ENCODE measurements at places on chromosomes 4 and X. TPM values are rescaled to one million over a fixed set of nuclear protein-coding genes. Genes with fewer than 3 reads are reported as not detected.

Gene PABPC5
- not detected for polyA plus RNA-seq

- no peak for DNase-seq
- no peak overlapping the region for H3K27ac ChIP-seq
- H3K27me3 ChIP-seq: no peaks in the 10 kb centered on the region
- H3K36me3 ChIP-seq: no peaks in the 10 kb centered on the region
- H3K4me1 ChIP-seq: peaks cover 12% of the 10 kb centered on the region
Measured at GRCh38 chrX:69237236-69237635, 72.0 kb upstream of the PJA1 start.

- no peak overlapping the region for H3K4me3 ChIP-seq
- no peaks in the 10 kb centered on the region for H3K27me3 ChIP-seq
- peak; percentile 94 for DNase-seq
- H3K27ac ChIP-seq: peak overlapping the region; percentile 77
- no peaks in the 10 kb centered on the region for H3K36me3 ChIP-seq
Measured at GRCh38 chr4:127856813-127857447, 23.8 kb upstream of the PLK4 start.

DNA sequence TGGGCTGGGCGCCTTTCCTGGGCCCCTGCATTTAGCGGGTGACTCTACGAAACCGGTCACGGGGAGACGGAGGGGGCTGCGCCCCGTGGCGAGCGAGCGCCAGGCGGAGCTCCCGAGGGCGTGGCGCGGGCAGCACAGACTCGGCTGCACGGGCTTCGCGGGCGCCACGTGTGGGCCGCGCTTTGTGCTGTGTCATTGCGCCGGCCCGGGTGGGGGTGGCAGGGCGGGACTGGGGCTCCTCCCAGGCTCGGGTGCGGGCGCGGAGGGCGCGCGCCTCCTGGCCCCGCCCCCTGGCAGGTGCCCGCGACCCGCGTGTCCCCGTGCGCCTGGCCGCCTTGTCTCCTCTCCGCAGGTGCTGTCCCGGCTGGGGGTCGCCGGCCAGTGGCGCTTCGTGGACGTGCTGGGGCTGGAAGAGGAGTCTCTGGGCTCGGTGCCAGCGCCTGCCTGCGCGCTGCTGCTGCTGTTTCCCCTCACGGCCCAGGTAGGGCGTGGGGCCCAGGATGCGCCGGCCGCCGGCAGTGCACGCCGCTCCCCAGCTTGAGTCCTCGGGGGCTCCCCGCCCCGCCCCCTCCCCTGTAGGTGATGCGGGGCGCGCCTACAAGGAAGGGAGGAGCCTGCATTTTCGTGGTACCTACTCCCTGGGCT, 651 bp downstream of the UCHL1 start:
- H3K4me1 ChIP-seq: no peaks in the 10 kb centered on the region
- peaks cover 33% of the 10 kb centered on the region for H3K27me3 ChIP-seq
- no peak for DNase-seq
- no peak overlapping the region for H3K27ac ChIP-seq
- H3K36me3 ChIP-seq: no peaks in the 10 kb centered on the region

DNA sequence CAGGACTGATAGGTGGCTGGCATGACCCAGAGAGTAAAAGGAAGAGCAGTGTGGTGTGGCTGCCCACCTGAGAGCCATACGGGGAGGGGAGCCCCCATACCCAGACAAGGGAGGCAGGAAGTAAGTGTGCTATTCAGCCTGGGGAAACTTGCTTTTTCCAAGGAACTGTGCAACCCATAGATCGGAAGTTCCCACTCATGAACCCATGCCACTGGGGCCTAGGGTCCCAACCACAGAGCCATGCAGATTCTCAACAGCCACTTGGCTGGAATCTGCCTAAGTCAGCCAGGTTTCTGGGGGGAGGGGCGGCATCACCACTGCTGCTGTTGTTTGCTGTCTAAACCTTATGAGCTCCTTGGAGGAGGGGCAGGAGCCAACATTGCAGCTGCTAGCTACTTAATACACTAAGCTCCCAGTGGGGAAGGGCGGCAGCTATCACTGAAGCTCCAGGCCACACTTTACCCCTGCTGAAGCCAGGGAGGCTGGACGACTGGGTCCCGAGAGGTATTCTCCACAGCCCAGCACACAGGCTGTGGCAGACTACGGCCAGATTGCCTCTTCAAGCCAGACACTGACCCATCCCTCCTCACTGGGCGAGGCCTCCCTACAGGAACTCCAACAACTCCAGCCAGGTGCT, 410.4 kb downstream of the INPP4B start:
- no peaks in the 10 kb centered on the region for H3K36me3 ChIP-seq
- no peak overlapping the region for H3K27ac ChIP-seq
- no peaks in the 10 kb centered on the region for H3K4me1 ChIP-seq
- H3K27me3 ChIP-seq: no peaks in the 10 kb centered on the region
- H3K4me3 ChIP-seq: no peak overlapping the region

DNA sequence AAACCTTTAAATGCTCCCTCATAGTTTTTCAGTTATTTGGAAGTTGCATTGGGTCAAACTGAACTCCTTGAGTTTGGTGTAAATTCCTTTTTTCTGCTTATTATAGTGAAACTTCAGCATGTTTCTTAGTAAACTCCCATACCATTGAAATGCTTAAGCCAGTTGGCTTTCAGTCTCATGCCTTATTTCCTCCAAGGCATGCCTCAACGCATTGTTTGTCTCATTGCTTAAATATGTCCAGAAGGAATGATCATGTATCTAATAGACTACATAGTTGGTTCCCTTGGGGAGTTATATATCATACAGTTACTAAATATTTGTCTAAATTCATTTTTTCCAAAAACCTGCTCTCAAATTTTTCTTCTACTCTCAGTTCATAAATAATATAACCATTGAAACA, 114.0 kb downstream of the STOX2 start:
- peaks cover 13% of the 10 kb centered on the region for H3K4me1 ChIP-seq
- no peaks in the 10 kb centered on the region for H3K27me3 ChIP-seq
- H3K36me3 ChIP-seq: no peaks in the 10 kb centered on the region
- H3K27ac ChIP-seq: peak overlapping the region; percentile 68
- peak overlapping the region; percentile 34 for H3K4me3 ChIP-seq

DNA sequence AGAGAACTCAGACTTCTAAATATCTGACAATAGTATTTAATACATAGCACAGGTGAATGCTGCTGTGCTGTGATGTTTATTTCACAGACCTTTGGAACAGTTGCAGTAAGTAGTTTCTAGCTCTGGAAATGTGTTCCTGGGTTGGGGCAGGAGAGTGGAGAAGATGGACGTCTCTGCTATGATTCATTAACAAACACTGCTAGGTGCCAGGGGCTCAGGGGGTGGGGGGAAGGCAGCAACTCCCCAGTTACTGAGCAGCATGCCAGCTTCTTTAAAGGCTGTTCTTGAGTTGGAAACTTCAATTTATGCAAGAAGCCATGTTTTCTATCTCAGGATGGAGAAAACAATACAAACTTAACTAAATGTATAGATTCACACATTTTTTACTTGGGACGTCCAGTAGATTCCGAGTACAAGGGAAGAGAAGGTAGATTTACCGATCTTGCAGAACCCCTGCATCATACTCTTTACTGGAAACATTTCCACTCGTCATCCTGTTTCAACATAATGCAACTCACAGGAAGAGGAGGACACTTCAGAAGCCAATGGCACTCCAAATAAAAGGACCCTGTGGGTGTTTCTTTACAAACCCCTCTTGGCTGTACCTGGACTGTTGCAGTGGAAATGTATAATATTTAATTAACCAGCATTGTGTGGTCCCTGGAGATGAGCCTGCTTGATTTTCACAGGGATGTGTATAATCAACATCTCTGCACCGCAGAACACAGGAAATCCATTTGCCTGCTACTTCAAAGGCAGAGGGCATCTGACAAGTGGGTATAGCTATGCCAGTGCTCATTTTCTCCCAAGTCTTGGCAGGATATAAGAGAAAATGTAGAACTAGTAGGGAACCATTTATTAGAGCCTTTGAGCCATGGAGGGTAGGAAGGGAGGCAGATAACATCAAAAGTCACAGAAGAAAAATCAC, 171.4 kb downstream of the SH3KBP1 start:
- no peaks in the 10 kb centered on the region for H3K36me3 ChIP-seq
- no peak for DNase-seq
- no peak overlapping the region for H3K4me3 ChIP-seq
- H3K27ac ChIP-seq: no peak overlapping the region
- H3K27me3 ChIP-seq: no peaks in the 10 kb centered on the region

DNA sequence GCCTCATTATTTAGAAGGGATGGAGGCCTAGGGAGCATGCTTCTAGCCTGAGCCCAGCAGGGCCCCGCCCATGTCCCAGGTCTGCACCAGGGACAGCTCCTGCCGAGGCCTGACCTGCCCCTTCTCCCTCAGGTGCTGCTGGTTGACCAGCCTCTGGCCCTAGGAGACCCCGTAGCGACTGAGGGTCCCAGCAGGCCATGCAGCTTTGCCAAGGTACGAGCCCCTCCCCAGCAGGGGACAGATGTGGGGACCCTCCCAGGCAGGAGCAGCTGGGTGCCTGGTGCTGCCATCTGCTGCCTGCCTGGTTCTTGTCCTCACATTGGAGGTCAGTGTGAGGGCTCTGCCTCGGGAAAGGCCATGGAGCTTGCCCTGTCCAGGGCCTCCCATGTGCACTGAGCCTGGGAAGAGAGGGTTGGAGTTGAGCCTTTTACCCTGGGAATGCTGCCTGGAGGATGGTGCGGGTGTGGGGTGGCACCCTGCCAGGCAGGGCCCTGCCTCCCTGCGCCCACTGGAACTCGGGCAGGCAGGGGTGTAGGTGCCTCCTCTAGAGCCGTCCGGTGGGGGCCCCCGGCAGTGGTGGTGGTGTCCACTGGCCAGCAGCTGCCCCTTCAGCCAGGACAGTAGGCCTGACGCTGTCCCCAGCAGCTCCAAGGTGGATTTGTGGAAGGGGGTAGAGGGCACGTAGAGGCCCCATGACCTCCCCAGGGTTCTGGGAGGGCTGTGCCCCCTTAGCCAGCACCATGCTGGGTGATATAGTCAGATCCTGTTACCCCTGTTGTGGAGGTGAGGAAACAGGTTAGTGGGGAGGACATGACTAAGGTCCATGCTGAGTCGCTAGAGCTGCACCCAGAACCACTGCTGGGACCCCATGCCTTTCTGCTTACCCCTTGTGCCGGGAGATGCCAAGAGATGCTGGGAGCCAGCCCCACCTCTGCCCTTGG, 2.2 kb upstream of the MSANTD1 start:
- H3K27ac ChIP-seq: no peak overlapping the region
- DNase-seq: no peak
- no peaks in the 10 kb centered on the region for H3K27me3 ChIP-seq
- no peak overlapping the region for H3K4me3 ChIP-seq

- DNase-seq: no peak
- peaks cover 1% of the 10 kb centered on the region for H3K36me3 ChIP-seq
- H3K27me3 ChIP-seq: no peaks in the 10 kb centered on the region
- no peak overlapping the region for H3K4me3 ChIP-seq
- H3K27ac ChIP-seq: no peak overlapping the region
Measured at GRCh38 chrX:129512409-129512808, 10.9 kb downstream of the SMARCA1 start.

GRCh38 chr4:101237773-101238172, 109.6 kb downstream of the PPP3CA start:
- no peak overlapping the region for H3K27ac ChIP-seq
- H3K36me3 ChIP-seq: no peaks in the 10 kb centered on the region
- peaks cover 17% of the 10 kb centered on the region for H3K4me1 ChIP-seq

GRCh38 chrX:13836575-13836974, 19.7 kb upstream of the GPM6B start:
- no peak overlapping the region for H3K4me3 ChIP-seq
- H3K4me1 ChIP-seq: no peaks in the 10 kb centered on the region

Data from keratinocyte (primary cell).